ENCODE measurements at places on chromosomes 13 and 19.

DNA sequence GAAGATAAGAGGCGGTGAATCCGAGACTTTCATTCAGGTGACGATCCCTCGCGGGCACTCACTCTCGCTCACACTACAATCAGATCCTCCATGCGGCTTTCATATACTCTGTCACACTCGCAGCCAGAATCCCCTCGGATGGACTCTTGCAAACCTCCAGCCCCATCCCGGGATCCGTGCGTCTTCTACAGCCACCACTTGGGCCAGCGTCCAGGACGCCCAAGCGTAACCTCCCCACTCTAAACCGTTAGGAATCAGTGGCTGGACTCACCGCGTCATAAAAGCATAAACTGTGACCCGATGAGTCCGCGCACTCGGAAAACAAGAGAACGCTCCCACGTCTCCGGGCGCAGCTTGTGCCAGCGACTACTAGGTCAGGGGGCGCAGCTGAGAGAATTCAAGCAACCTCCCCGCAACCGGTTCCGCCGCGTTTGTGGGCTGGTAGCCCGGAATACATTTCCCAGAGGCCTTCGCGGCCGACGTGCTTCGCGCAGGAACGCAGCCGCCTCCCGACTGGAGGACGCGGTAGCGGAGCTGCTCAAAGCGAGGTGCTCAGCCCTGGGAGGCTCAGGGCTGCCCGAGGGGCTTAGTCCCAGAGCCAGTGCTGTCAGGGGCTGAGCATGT lies 27.6 kb downstream of the ZNF607 start:
- peak; percentile 43 for DNase-seq

GRCh38 chr13:94481941-94482340 lies 2.5 kb upstream of the DCT start:
- DNase-seq, result no peak

GRCh38 chr19:27972291-27973040 lies 1240.5 kb downstream of the UQCRFS1 start:
- DNase-seq, result no peak

DNA sequence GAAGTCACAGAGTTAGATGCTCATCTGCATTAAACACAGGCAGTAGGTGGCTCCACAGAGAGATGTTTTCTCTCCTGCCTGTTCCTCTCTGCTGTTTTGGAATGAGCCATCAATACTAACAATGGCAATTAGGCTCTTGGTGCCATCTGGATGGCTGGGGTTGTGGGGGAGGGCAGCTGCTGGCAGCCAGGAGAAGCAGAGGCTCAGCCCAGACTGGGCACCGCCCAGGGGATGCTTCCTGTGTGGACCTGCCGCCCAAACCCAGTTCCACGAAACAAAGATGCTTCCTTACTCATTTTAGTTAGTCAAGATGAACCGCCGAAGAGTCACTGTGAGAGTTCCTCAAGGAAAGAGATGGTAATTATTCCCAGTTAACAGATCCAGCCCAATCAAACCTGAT lies 50.8 kb upstream of the PCDH8 start:
- peak; percentile 4 for DNase-seq

GRCh38 chr13:25518441-25518840 lies 146.7 kb downstream of the ATP8A2 start:
- no peak for DNase-seq

GRCh38 chr13:108960006-108960405 lies 330.6 kb downstream of the MYO16 start:
- DNase-seq, result no peak

DNA sequence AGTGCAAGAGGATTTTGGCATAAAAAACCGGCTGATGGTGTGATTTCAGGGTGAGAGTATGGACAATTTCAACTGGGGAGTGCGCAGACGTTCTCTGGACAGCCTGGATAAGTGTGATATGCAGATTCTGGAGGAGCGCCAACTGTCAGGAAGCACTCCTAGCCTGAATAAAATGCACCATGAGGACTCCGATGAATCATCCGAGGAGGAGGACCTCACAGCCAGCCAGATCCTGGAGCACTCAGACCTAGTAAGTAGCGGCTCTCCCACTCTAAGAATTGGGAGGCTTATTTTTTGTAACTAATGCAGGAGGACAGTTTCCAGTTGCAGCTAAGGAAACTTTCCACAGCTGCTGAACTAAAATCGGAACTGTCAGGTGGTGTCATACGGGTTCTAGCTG lies 53.6 kb downstream of the ZAR1L start:
- DNase-seq, result peak; percentile 33

DNA sequence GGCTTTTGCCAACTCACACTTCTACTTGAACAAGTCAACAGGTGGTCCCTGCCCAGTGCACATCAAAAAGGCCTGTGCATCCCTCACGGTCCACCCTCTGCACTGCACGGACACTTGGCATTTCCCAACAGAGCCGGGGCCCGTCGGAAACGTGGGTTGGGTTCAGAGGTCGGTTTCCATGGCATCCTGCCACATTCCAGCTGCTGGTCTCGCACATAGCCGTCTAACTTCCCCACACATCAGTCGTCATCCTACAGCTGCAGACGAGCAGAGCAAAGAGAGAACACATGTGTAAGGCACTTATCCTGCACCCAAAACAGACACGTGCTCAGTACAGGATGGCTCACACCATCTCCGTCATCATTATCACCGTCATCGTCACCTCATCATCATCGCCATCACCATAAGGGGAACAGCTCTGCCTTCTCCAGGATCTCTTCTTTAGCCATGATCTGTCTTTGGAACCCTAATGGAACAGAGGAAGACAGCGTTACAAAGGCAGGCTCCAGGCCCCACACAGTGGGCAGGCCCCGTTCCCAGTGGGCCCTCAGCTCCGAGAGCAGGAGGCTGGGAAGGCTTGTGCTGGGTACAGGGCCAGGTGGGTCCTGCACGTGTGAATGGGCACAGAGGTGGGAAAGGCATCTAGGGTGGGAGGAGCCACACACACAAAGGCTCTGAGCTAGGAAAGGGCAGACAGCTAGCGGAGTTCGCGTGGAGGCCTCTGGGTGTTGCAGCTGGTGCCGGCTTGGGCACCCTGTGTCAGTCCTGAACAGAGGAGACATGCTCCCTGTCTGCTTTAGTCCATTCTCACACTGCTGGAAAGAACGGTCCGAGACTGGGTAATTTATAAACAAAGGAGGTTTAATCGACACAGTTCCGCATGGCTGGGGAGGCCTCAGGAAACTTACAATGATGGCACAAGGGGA lies 170.8 kb upstream of the SOX1 start:
- DNase-seq, result peak; percentile 33

DNA sequence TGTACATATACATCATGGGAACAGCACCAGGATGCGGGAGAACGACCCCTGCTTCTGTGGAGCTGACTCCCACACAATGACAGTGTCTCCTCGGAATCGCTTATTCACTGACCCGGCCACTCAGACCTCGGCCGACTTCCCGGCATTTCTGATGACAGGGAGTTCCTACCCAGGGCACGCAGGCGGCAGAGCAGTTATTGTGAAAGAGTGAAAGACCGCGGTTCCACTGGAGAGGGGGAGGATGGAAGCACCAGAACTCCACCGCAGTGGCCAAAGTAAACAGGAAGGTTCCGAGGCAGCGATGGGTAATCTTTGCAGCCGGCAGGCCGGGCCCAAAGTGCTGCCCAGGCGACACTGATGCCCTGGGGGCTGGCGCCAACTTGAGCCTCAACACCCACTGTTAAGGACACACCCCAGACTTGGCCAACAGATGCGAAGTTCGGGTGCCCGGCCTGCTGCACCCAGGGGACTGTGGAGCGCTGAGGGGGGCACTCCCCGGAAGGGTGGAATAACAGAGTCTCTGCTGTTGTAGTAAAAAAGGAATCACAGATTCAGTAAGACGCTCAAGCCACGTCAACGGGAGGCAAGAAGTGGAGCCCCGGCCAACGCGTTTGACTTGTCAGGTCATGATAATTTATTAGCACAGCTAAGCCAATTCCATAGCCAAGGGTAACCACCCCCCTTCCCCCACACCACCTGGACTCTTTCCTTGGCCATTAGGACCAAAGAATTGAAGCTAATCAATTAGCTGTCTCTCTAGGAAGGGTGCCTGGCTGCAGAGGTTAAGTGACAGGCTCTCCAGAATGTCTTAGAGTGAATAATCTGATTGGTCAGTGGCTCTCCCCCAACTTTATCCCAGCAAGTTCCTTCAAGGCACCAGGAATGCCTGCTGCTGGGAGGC lies 5.8 kb downstream of the MLLT1 start:
- no peak for DNase-seq

- DNase-seq, result no peak
These were observed 1.3 kb downstream of the ZNF749 start for GRCh38 chr19:57436417-57436816.

DNA sequence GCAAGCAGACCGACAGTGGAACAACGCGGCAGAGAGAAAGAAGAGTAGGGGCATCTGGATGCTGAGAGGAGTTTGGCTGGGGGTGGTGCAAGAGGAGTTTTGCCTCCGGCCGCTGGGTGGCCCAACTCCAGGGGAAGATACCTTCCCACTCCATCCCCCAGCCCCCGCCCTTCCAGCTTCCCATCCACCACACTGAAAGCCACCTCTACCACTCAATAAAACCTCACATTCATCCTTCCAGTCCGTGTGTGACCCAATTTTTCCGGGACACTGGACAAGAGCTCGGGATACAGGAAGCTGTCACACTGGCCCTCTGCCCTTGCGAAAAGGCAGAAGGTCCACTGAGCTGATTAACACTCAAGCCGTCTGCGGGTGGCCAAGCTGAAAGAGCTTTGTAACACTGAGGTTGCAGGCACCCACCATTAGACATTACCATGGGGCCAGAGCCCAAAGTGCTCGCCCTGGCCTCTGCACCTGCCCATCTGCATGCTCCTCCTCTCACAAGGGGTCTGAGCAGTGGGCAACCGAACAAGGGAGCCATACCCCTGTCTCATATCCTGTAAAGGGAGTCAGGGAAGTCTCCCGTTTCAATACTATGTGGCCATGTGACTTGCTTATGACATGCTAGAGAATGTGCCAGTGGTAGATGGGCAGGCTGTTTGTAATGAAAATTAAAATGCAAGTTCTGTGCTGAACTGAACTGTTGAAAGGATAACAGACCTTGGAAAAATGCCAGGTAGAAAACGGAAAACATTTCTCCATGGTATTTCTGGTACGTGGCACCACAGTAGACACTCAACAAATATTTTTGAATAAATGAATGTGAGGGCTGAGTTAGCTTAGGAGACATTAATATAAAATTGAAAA lies 205.1 kb upstream of the STARD13 start:
- DNase-seq, result no peak

- no peak for DNase-seq
These were observed 647 bp upstream of the ELF1 start for GRCh38 chr13:41019578-41020347.

DNA sequence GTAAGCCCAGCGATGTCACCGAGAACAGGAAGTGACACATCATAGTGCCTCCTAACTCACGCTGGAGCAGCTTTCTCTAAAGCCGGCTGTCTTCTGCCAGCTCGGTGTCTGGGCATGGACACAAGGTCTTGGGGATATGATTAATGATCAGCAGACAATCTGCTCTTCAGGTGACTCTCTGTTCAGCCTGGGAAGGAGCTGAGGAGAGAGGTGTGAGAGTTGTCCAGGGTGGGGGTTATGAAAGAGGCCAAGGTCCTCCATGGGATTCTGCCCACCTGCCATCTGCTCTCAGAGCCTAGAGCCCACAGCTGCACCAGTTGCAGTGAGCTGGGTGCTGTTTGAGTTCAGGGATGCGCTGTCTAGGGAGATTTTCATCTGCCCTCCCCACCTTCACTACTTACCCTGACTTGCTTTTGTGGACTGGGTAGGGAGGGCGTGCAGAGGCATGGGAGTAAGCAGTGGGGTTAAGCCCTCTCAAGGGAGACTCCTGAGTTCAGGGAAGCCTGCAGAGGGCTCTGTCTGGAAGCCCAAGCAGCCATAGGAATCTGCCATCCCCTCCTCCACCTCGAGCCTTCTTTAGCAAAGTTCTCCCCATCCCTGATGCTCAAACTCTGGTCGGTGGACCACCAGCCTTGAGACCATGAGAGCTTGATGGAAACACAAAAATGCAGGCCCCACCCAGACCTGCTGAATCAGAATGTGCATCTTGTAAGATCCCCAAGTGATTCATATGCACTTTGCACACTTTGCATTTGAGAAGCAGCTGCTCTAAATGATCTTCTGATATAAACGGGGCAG lies 539.7 kb downstream of the RFC3 start:
- no peak for DNase-seq

DNA sequence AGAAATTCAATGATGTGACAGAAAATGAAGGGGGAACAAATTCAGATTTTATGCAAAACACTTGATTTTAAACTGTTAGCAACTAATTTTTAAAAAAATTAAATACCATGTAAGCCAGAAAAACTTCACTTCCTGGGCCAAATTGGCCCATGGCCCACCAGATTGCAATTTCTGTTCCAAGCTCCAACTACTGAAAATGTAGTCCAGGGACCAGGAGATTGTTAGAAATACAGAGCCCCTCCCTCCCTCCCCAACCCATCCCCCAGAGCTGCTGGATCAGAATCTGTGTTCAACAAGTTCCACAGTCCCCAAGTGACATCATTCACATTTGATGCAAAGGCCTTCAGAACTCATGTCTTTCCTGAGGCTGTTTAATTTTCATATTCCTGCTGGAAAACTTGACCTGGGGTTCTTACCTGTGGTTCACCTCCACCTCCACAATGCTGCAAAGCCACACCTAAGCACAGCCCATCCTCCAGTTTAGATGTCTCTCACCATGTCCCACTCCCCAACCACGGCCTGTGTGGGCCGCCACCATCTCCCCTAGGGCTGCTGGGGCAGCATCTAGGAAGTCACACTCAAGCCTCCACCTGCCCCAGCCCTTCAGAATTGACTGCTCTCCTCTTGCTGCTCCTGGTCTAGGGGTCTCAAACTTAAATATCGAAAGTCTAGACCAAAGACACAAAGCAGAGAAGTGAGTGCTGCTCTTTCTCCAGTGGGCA lies 482.0 kb downstream of the UQCRFS1 start:
- DNase-seq, result no peak

- no peak for DNase-seq
These were observed 9.5 kb downstream of the DOCK6 start for GRCh38 chr19:11252665-11253355.

- no peak for DNase-seq
These were observed 8.7 kb downstream of the CCDC169 start for GRCh38 chr13:36288794-36289391.

- DNase-seq, result no peak
These were observed 48.6 kb downstream of the SCEL start for GRCh38 chr13:77584106-77584505.

DNA sequence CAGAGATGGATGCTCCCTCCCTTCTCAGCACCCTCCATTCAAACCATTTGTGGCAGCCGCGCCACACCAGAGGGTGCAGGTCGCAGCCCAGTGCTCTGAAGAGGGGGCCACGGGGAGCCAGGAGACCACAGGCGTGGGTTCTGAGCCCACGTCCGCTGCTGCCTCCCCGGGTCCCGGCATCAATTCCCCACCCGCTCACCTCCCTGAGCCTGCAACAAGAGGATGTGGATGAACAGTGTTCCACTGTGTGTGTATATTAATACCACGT lies 120.1 kb upstream of the VSTM2B start:
- no peak for DNase-seq

DNA sequence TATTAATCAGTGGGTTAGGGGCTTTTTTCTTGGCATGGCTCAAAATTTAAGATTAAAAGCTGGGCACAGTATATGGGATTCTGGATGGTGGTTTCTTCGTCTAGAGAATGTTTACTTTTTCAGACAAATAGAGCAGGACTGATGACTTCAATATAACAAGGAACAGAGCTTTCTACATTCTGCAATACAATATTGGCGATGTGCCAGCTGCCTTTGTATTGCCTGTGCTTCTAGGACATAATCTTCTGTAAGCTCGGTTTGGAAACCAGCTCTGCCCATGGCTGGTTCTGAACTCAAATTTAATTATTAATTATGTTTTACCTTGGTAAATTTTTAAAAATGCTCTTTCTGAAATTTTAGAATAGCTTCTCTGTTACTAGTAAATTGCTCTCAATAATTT lies 139.1 kb upstream of the TRPC4 start:
- DNase-seq, result peak; percentile 19
